ENCODE measurements at places on chromosomes 11 and 22. TPM values are rescaled to one million over a fixed set of nuclear protein-coding genes. Genes with fewer than 3 reads are reported as not detected.

BIRC3 gene
- 32.7 TPM for total RNA-seq

TRIM48 gene
- total RNA-seq = not detected

OR4D11 gene
- total RNA-seq = not detected

PSMD13 gene
- 170 TPM for total RNA-seq

NAT10 gene
- 60.2 TPM for total RNA-seq

GRM5 gene
- not detected for total RNA-seq

TMPRSS13 gene
- not detected for total RNA-seq

All from A549 treated with DMSO at 1 μM for 4 hours (cell line).